ENCODE measurements at places on chromosomes 12 and 14.

- no peak for DNase-seq
These were observed 46.1 kb downstream of the KIF26A start for GRCh38 chr14:104184506-104184905.

- DNase-seq = no peak
These were observed at the start of the genes CAPZA3 and PLCZ1 for GRCh38 chr12:18737819-18738218. CAPZA3 (plus strand) TSS chr12:18738119; CDS start chr12:18738269, 150 bp downstream. PLCZ1 (minus strand) TSS chr12:18738012; CDS start chr12:18737371, 641 bp downstream.

- no peak for DNase-seq
These were observed 19.0 kb upstream of the CLEC2A start for GRCh38 chr12:9951026-9951675.

GRCh38 chr12:124681779-124682391, 114.5 kb upstream of the NCOR2 start:
- DNase-seq = peak; percentile 62

DNA sequence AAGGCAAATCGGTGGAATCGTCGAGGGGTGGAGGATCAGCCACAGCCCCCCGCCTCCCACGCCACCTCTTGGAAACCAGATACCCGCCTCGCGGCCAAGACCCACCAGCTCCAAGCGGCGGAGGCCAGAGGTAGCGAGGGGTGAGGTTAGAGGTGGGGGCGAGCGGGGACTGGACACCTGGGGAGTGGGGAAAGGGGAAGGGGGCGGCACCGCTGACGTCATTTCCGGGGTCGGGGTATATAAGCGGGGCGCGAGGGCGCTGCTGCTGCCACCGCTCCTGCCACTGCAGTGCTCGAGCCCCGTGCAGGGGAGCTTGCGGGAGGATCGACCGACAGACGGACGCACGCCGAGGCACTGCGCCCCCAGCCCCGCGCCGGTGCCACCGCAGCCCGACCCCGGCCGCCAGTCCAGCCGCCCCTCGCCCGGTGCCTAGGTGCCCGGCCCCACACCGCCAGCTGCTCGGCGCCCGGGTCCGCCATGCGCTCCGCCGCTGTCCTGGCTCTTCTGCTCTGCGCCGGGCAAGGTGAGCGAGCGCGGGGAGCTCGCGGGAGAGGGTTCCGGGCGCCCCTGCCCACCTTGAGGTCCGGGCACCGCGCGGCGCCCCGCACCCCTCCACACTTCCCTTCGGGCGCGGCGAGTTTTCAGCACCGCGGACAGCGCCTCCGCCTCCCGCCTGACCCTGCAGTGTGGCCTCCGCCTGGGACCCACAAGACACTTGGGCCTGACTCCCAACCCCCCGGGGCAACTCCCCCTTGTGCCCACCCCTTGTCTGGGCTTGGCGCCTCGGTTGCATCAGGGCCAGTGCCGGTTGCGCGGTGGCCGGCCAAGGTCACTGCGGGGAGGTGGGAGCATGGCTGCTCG, at the start of gene CHGA:
TSS of gene CHGA (plus strand) at position 268 of the 861 bp plus-strand sequence. CDS start at position 478, 210 bp downstream.
- peak; percentile 44 for DNase-seq

Measured in fibroblast of upper back skin (primary cell).